ENCODE measurements at places on chromosomes 2 and 18. TPM values are rescaled to one million over a fixed set of nuclear protein-coding genes. Genes with fewer than 3 reads are reported as not detected.

DNA sequence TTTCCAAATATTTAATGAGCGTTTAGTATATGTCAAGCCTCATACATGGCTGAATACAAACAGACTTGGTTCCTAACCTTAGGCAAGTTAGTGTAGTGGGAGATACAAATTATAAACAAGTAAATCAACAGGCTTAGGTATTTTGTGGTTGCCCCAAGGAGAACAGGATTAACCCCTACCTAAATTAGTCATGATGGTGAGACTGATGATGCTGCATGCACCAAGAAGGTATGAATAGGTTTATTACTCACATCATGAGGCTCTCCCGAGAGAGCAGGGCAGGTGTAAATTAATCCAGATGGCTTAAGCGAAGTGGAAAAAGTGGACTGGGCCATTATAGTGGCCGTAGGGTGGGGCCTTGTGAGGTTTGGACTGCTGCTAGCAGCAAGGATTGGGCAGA is 118.1 kb upstream of the GCFC2 start:
- no peak for DNase-seq

Gene SULT1C2
- 4.8 TPM for total RNA-seq

Gene UGT1A3
- not detected for total RNA-seq

DNA sequence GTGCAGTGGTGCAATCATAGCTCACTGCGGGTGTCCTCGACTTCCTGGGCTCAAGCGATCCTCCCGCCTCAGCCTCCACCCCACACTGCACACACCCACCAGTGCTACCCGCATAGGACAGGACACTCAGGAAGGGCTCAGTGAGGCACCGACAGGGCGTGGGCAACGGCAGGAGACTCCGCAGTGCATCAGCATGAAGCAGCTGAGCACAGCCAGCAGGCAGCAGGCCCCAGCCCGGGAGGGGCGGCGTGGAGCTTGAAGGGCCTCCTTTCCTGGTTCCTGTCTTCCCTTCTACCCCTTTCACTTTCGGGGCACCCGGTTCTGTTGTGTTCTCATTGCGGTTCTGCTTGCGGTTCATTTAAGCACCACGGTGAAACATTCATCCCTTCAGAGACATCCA is 89.8 kb downstream of the ZNF516 start:
- DNase-seq: no peak

DNA sequence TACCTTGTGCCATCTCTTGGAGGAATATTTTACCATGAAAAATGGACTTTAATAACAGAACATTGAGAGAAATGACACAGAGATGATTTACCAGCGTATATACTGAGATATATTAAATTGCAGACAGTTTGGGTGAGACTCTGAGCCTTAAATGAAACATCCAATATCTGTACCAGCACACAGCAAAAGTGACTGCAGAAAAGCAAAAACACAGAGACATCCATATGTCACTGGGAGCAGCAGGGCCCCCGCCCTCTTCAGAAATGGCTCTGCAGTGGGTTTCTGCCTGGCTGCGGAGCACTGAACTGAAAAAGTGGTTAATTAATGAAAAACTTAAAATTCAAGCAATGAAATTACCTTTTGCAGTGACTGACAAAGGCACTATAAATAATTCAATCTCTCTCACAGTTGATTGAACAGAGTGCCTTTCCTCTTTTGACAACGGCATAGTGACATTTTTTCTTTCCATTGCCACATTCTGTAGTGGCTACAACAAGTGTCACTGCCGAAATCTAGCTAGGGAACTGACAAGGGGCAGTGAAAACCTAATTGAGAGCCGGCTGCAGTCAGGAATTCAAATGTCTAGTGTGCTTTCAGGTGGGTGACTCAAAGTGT is 353.4 kb downstream of the ALK start:
- DNase-seq: no peak

Gene GCKR
- 0.95 TPM for total RNA-seq

DNA sequence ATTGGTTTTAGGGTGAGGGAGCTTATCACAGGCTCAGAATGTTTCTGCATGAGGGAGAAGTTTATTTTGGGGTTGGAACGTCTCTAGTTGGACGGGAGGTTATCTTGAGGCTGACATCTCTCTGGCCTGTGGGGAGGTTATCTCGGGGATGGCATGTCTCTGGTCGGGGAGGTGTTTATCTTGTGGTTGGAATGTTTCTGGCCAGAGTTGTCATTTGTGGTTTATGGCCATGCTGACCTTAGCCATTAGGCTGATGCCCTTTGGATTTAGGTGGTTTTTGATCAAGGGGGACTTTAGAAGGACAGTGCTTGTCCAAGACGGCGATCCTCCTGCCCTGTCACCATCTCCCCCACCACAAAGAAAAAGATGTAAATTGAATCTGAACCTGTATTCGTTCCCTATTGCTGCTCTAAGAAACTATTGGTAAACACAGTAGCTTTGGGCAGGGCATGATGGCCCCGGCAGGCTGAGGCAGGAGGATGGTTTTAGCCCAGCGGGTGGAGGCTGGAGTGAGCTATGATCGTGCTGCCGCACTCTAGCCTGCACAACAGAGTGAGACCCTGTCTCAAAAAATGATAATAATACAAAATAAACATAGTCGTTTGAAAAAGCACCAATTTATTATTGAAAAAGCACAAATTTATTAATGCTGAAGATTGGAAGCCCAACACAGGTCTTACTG is 17.8 kb upstream of the MPPE1 start:
- no peak for DNase-seq

Gene LBX2
- 0.63 TPM for total RNA-seq

DNA sequence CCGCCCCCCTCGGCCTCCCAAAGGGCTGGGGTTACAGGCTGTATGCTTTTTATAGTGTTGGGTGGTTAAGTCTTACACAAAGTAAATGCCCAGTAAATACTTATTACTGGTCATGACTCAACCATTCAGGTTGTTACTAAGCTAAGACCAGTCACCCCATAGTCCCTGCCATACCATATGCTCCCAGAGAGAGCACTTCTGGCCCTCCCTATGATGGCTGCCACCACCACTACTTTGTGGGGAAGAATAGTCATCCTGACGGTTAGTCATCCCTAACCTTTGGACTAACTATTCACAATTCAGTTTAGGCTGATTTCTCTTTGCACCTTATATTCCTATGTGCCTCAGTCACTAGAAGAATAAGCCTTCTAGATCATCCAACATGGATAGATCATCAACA is 42.0 kb upstream of the MSH2 start:
- DNase-seq: no peak

Gene ASXL3
- 3.6 TPM for total RNA-seq

- DNase-seq: no peak
These were observed 356.7 kb downstream of the STK39 start for GRCh38 chr2:167890739-167891138.

DNA sequence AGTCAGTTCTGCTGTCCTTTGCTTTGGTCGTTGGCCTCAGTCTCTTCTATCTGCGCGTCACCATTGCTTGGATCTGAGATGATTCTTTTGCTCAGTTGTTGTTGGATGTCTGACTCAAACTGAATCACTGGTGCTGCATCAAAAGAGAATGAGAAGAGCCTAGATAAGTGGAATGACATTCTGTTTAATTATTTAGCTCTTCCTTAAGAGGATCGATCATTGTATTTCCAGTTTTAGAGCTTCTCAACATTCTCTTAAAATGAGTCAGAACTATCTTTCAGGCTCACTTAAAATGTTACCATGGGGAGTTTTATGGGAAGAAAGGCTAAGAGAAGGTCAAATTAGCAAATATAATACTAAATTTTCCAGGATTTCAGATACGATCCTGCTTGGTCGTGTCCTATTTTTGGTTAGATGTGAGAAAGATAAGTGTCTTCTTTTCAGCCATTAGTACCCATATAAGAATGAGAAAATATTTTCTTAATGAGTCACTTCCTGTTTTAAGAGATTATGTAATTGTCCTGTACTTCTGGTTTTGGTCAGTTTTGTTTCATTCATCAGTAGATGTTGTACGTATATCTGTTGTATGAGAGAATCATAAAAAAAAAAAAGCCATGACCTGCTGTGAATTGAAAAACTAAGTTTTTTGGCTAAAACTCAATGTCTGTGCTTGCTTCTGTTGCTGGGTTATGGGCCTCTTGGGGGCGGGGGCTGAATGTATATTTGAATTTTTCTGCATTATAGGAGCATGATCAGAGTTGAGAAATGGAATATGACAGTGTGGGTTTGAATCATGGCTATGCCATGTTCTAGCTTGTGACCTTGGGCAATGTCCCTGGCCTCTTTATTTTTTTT is 31.6 kb upstream of the CASP10 start:
- no peak for DNase-seq

Data from lung (tissue), 17 donors.